AG08396 (cell line): ENCODE measurements at places on chromosomes 7 and 10.

GRCh38 chr7:37311355-37311754, 137.3 kb downstream of the ELMO1 start:
- no peak for DNase-seq

DNA sequence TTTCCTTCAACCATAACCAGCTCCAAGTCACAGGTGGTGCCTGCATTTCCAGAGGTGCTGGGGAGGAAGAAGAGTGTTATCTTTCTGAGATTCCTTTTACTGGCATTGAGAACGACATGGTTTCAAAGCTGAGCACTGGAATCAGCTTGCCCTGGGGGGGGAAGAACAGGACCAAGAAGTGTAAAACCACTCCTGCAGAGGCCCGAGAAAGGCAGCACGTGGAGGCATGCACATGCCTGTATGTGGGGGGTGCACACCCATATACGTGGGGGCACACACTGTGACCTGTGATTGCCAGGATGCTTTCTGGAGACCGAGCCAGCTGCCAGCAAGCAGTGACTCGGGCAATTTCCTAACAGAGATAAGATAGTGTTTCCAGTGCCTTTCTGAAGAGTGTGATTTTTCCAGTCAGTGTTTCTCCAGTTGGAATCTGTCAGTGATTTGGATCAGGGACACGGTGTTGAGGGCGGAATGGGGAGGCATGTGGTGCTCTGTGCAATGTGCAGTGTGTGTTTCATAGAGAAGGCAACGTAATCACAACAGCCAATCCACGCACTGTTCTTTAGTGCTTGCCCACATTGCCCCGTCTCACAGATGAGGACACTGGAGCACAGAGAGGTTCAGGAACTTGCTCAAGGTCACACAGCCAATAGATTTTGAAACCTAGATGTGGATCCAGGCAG, 4.2 kb downstream of the LRRC27 start:
- DNase-seq = no peak

DNA sequence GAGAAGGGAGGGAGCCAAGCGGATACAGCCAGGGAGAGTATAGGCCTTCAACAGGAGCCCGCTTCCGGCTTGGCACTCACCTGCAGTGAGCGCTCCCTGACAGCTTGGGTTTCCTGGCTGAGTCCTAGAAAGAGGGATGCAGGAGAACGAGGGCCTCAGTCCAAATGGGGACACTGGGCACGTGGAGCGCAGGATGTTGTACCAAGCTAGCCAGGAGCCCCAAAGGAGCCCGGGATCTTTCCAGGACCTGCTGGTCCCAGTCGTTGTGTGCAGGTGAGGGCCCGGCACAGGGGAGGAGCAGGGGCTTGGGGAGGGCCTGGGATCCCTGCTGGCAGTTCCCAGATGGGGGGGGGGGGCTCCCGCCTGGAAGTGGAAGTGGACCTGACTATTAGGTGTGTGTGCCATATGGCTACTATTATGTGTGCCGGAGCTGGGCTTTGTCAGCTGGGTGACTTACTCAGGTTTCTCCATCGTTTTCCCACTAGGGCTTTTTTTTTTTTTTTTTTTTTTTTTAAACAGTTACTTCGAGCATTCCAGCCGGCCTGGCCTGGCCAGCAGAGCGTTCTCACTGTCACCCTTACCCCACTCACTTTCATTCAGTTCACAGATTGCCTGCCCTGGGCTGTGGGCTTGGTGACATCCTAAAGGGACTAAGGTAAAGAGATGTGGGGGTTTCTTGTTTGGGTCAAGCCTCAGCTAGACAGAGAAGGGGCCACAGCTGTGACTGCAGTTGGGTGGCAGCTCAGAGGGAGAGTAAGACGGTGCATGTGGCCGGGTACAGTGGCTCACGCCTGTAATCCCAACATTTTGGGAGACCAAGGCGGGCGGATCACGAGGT, 3.8 kb downstream of the AGAP3 start:
- no peak for DNase-seq

GRCh38 chr10:10293481-10293951, 724.2 kb upstream of the CELF2 start:
- DNase-seq = no peak

DNA sequence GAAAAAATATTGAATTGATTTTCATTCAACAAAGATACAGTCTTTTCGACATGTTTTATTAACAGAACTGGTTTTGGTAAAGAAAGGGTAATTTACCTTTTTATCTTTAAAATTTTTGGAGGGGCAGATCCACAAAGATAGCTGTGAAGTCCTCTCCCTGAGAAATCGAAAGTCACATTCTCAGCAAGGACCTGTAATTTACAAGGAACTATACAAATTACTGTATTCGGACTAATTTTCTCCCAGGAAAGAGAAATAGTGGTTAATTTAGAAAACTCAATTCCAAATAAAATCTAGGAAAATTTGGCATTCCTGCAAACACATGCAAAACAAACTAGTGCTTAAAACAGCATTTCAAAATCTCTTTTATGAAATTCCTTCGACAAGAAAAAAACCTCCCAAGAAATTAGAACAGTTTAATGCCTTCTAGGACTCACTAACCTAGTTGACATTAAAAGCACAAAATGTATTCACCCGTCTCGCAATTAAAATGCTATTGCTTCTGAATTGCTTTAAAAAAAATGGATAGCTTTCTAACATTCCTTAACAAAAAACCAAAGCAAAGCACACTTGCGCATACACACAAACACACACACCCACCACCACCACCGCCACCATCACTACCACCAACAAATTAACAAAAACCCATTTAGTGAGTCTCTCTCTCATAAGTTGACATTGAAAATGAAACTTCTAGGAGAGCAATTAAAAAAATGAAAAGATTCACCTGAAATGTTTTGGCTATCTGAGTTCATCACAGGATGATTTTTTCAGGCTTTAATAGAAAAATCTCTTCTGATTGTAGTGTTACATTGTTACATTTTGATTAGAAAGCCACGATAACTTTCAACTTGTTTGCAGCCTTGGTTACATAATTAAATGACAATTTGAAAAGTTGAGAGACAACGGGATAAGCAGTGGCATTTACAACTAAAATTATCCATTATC, 4.0 kb upstream of the NKX2-3 start:
- no peak for DNase-seq

- DNase-seq = no peak
These were observed 123.7 kb upstream of the TCERG1L start for GRCh38 chr10:131435232-131435631.

- DNase-seq = no peak
These were observed 222.4 kb downstream of the SORCS1 start for GRCh38 chr10:106942035-106942662.

GRCh38 chr7:21103426-21104123, 316.9 kb upstream of the SP8 start:
- DNase-seq = no peak

DNA sequence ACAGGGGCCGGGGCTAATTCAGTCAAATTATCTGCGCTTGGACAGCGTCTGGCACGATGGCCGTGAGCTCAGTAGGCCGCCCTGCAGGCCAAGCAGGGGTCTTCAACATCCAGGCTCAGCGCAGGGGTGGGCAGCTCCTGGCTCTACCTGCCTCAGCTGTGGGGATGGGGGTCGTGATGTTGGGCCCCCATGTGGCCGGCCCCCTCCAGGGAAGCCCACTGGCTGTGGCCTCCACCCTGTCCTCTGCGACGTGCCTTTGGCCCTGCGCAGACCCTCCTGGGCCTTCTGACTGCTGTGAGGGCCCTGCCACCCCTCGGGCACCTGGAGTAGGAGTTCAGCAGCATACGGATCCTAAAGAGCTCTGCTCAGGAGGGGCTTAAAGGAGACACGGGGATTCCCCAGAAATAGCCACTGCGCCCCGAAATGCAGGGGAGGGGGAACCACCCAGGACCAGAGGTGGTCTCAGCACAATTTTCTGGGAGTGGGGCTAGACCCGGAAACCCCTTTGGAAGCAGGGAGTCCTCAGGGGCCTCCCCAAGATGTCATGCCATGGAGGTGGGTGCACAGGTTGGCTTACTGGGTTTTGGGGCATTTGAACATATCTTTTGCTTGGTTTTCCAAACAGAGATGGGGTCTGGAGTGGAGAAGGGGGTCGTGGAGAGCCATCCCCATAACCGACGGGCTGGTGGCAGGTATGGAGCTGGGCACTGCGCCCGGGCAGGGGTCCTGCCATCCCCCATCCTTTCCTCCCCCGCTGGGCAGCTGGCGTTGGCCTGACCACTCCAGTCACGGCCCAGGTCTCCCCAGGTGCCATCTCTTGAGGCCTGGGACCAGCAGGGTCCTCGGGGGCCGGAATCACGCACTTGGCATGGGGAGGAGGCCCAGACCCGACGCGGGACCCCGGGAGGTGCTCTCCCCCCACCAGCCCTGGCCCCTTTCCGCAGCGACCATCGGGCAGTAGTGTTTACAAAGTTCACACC, 4.0 kb upstream of the ADAP1 start:
- no peak for DNase-seq

DNA sequence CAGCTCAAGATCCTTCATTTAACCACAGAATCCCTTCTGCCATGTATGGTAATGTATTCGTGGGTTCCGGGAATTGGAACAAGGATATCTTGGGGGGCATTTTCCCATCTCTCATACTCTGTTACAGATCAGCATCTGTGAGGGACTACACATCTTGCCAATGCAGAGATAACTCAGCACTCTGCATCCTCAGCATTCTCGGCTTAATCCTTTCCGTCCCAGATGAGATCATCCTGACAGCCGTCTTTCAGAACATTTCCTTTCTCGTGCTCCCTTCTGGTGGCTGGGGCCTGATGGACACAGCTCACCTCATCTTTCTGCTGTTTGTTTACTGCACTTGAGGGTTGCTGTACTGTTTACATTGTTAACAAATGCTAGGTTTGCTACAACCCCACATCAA, 25.3 kb downstream of the FKBP6 start:
- no peak for DNase-seq

- no peak for DNase-seq
These were observed 29.4 kb upstream of the LYZL1 start for GRCh38 chr10:29259498-29259897.

GRCh38 chr7:25103773-25104172, 21.3 kb downstream of the CYCS start:
- no peak for DNase-seq

- DNase-seq = peak; percentile 76
These were observed 37.7 kb downstream of the LRMDA start for GRCh38 chr10:75469006-75469616.

- DNase-seq = no peak
These were observed 153.8 kb downstream of the PLPP4 start for GRCh38 chr10:120610791-120611190.
